ENCODE measurements at places on chromosomes 5 and 9. TPM values are rescaled to one million over a fixed set of nuclear protein-coding genes. Genes with fewer than 3 reads are reported as not detected.

The LCN15 gene
- not detected for total RNA-seq

DNA sequence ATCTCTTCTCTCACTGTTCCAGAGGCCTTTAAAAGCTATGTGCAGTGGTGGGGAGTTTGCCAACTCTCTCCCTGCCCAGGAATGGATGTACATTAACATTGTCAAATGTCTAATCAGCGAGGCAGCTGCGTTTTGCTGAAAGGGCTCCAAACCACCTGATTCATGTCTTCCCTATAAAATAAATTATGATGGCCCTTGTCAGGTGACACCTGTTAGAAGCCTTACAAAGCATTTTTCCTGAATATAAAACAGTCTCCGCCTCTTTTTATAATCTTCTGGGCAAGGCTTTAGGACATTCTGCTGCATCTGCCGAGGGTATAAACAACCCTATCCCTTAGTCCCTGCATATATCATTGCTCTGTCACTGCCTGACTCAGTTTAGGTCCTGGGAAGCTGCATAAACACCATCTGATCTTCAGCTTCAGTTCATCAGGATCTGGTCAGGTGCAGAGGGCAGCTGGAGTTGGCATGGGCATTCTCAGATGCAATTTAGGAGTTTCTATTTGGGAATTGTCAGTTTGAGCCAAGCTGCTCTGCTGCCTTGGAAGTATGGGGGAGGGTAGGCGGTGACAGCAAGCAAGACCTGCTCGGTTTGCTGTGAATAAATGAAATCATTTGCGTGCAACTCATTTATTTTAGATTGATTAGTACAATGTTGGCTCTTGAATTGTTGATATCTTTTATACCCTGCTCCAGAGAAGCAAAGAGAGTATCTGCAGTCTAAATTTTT is 103.5 kb downstream of the ACER2 start:
- no peaks in the 10 kb centered on the region for H3K36me3 ChIP-seq
- DNase-seq = no peak
- H3K4me1 ChIP-seq = no peaks in the 10 kb centered on the region
- no peak overlapping the region for H3K4me3 ChIP-seq
- H3K27me3 ChIP-seq = no peaks in the 10 kb centered on the region

The ST8SIA4 gene
- 1.6 TPM for total RNA-seq

- H3K36me3 ChIP-seq = no peaks in the 10 kb centered on the region
- DNase-seq = no peak
- no peak overlapping the region for H3K4me3 ChIP-seq
- H3K27ac ChIP-seq = no peak overlapping the region
- peaks cover 19% of the 10 kb centered on the region for H3K4me1 ChIP-seq
Observed at GRCh38 chr5:125042261-125042890, 295.9 kb upstream of the ZNF608 start.

DNA sequence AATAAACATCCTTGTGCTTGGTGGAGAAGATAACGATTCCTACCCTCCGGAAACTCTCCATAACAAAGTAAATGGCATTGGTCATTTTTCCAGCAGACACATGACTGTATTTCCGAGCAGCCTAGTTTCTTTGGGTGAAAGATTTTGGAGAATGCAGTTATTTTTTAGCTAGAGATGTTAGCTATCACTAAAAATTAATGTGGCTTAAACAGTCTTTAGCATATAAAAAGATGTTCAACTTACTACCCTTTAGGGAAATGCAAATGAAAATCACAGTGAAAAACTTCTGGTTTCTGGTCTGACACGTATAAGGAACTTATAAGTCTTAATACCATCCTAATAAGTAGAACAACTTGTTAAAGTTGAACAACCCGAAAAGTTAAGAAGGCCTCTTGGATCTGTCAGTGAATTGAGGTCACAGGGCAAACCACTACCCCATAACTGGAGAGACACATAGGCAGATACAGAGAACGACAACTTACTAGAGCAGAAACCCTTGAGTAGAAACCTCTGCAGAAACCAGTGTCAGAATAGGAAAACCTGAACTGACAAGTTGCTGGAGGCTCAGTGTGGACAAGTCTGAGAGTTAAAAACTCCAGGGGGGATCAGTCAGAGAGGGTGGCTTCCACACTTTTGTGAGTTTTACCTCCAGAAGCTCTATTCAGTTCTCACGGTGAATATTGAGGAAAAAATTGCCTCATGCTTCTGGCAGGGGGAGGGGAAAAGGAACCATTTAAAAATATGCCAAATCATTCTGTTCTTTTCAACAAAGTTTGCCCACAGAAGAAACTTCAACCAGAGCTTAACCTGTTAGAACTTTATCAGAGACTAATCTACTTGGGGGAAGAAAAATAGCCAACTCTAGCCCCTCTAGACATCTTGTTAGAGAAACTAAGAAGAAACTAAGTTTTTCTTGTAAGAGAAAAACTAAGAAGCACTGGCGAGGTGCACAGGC is 325.2 kb upstream of the RPS23 start:
- no peaks in the 10 kb centered on the region for H3K36me3 ChIP-seq
- H3K4me1 ChIP-seq = no peaks in the 10 kb centered on the region
- DNase-seq = no peak

DNA sequence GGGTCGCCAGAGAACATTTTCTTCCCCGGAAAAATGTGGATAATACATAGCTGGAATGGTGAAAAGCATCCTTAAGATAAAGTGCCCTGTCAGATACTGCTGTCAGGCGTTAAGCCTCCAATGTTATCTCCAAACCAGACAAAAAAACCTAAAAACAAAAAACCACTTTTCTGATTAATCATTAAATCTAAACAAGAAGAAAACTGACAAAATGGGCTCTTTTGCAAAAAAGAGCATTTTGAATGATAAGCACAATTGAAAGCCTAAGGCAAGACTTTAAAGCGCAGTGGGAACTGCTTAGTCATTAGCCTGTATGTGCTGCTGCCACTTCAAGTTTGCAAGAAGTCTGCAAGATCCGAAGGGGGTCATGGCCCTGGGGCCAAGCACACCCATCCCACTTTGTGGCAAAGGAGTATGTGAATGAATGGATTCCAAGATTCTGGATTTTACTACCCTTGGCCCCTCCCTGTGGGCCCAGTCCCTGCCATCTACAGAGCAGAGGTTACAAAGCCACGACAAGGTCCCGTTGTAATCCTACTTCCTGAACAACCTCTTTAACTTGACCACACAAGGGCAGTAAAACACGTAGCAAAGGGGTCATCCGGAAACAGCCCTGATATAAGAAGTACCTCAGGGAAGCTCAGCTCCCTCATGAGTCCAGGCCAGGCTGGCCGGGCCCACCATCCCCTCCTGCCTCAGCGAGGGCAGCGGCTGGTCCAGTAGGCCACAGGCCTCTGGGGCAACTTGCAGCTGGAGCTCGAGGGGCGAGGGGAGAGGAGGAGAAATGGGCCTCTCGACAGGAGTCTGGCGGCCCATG is 29.7 kb downstream of the SHB start:
- H3K4me1 ChIP-seq = peaks cover 54% of the 10 kb centered on the region
- no peak overlapping the region for H3K4me3 ChIP-seq
- no peaks in the 10 kb centered on the region for H3K36me3 ChIP-seq

DNA sequence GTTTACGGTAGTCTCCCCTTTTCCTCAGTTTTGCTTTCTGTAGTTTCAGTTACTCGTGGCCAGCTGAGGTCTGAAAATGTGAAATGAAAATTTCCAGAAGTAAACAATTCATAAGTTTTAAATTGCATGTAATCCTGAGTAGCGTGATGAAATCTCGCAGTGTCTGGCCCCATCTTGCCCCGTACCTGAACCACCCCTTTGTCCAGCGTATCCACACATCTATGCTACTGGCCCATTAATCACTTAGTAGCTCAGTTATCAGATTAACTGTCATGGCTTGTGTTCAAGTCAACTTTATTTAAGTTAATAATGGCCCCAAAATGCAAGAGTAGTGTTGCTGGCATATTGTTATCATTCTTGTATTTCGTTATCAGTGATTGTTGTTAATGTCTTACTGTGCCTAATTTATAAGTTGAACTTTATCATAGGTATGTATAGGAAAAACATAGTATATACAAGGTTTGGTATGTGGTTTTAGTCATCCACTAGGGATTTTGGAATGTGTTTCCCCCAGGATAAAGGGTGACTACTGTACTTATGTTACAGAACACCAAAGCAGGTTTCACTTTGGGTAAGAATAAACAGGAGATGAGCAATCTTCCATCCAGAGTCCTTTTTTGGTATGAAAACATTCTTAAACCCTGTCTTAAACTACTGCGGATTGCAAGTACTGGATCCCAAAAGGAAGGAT is 118.4 kb upstream of the KCNN2 start:
- no peaks in the 10 kb centered on the region for H3K4me1 ChIP-seq
- H3K27ac ChIP-seq = no peak overlapping the region
- no peaks in the 10 kb centered on the region for H3K27me3 ChIP-seq
- no peak overlapping the region for H3K4me3 ChIP-seq
- no peaks in the 10 kb centered on the region for H3K36me3 ChIP-seq

DNA sequence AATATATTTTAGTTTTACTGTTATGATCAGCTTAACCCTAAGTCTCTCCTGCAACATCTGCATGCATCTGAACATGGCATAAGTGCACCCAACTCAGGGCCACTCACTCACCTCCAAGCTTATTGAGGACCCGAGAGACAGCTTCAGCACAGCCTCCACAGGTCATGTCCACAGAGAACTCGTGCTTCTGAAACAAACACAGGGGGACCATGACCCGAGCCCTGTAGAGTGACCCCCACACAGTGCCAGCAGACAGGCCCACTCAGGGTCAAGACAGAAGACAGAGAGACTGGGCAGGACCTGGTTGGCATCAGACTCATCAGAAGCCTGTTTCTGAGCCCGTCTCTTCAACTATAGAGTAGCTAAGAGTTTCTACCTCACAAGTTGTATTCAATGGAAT is 6.8 kb downstream of the ATOX1 start:
- peaks cover 36% of the 10 kb centered on the region for H3K4me1 ChIP-seq
- H3K27ac ChIP-seq = no peak overlapping the region
- H3K4me3 ChIP-seq = no peak overlapping the region
- H3K27me3 ChIP-seq = no peaks in the 10 kb centered on the region

DNA sequence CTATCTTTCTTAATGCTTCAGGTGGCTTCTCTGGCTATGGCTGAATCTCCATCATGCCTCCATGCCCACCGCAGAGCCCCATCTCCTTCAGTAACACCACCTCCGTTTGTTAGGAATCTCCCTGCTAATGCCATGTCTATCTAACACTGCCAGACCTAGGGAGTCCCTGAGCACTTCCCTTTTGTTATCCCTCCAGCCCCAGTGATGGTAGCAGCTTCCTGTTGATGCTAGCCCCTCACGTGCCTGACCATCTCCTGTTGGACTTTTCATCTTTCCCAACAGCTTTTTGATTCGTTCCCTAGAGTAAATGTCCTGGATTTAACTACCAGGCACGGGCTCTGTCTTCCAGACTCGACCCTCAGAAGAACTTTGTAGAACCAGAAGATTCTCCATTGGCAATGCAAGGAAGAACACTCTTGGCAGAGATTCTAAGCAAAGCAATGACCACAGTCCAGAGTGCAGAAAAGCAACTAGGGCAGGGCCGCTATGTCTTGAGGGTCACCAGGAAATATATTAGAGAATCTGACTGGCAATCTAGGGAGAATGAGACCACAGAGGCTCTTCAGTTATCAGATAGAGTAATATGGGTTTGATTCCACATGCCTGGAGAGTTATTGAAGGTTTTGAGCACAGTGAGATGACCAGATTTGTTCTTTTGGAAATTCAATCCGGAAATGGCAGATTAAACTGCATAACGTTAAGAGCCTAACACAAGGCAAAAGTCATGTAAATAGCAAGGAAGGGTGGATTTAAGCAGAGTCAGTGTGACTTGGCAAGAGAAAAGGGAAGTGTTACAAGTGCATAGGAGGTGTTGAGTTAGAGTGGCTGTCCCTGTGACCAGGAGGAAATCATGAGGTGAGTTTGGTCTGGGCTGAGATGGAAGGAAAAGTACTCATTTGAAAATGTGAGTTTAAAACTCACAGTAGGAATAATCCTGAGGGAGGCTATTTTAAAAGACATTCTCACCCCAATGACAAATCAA is 555.2 kb downstream of the ACTL7B start:
- no peaks in the 10 kb centered on the region for H3K4me1 ChIP-seq
- H3K36me3 ChIP-seq = no peaks in the 10 kb centered on the region
- H3K27ac ChIP-seq = no peak overlapping the region
- H3K4me3 ChIP-seq = no peak overlapping the region

- H3K36me3 ChIP-seq = peaks cover 29% of the 10 kb centered on the region
- no peaks in the 10 kb centered on the region for H3K27me3 ChIP-seq
- no peaks in the 10 kb centered on the region for H3K4me1 ChIP-seq
- DNase-seq = no peak
Observed at GRCh38 chr9:2778816-2779215, 61.5 kb downstream of the KCNV2 start.

GRCh38 chr9:124126648-124127646 is 115.4 kb downstream of the LHX2 start:
- DNase-seq = no peak
- H3K27ac ChIP-seq = no peak overlapping the region

The TMEM215 gene
- 0.06 TPM for total RNA-seq

GRCh38 chr9:28892538-28892937 is 1319.3 kb upstream of the C9orf72 start:
- H3K27me3 ChIP-seq = no peaks in the 10 kb centered on the region
- H3K36me3 ChIP-seq = no peaks in the 10 kb centered on the region
- H3K27ac ChIP-seq = no peak overlapping the region
- no peaks in the 10 kb centered on the region for H3K4me1 ChIP-seq
- no peak overlapping the region for H3K4me3 ChIP-seq
- no peak for DNase-seq

DNA sequence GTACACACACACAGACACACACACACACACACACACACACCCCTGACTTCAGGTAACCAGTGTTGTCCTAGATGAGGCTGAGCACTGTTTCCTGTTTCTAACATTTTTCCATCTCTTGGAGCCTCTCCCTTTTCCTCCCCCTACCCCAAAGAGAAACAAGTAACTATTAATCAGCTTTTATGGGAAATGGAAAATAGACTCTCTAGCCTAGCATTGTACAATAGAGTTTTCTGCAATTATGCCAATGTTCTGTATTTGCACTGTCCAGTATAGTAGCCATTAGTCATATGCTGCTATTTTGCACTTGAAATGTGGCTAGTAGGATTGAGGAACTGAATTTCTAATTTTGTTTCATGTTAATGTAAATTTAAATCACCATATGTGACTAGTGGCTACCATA is 33.1 kb downstream of the RAB3C start:
- H3K27ac ChIP-seq = no peak overlapping the region
- no peaks in the 10 kb centered on the region for H3K4me1 ChIP-seq
- no peaks in the 10 kb centered on the region for H3K36me3 ChIP-seq
- no peak overlapping the region for H3K4me3 ChIP-seq
- no peaks in the 10 kb centered on the region for H3K27me3 ChIP-seq

Data from esophagus muscularis mucosa (tissue), 4 donors.